Stimulated activated CD8-positive, alpha-beta memory T cell treated with anti-CD3 and anti-CD28 coated beads, Interleukin-15, amount 100 ng/mL, for 4 hours (primary cell): ENCODE measurements at places on chromosomes 16 and 17.
A peak's percentile ranks its signal among the peaks of the same experiment; 100 is the strongest.

DNA sequence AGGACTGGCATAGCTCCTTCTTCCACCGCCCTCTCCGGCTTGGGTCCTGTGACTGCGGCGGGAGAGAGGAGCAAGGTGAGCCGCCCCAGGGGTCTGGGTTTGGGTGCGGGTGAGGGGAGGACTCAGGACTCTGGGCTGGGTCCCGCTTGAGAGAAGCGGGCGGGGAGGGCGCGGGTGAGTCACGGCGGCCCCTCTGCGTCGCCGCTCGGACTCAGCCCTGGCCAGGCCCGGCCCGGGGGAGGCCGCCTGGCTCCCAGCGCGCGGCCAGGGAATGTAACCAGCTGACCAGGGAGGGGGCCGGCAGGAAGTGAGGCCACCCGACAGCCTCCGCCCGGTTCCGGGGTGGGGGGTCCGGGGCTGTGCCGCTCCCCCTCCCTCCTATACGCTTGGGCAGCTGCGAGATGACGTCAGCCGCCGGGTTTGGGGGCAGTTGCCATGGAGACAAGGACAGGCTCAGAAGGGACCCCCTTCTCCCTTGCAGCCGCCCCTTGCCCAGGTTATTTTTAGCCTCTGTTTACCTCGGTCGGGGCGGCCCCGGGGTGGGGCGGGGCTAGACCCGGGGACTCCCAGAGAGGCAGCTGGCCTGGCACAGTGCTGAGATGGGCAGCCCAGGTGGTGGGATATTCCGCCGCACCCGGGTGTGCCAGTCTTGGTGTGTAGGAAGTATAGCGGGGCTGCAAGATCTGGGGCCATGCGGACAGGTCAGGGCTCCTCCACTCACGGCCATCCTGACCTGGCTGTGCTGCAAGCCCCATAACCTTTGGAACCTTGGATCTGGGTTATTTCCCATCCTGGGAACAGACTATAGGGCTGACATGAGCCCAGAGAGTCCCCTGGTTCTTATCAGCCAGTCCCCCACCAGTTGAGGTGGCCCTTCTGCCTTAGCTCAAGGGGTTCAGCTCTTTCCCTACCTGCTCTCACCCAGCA lies 1.6 kb downstream of the RIPOR1 start:
- no peak for DNase-seq

DNA sequence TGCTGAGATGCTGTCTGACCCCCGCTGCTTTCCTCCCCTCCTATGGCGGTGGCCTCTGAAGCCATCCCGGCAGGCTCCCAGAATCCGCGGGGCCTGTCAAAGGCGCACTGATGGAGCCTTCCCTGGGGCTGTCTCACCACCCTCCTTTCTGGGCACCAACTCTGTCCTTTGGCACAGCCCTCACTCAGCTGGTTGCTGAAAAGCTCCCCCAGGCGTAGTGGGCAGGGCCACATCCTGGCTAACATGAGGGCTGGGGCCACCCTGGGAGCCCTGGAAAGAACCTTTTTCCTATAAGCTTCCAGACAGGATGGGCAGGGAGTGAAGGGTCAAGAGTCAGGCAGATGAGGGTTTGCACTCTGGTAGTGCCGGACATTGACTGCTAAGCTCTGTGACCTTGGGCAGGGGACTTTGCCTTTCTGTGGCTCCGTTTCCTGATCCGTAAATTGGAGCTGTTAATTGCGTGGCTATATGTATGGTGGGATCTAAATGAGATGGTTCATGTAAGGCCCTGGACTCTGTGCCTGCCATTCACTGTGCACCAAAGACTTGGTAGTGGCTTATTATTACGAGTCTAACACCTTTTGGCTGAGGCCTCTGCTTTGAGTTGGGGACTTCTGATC lies 27.6 kb upstream of the LASP1NB start:
- no peak for DNase-seq

DNA sequence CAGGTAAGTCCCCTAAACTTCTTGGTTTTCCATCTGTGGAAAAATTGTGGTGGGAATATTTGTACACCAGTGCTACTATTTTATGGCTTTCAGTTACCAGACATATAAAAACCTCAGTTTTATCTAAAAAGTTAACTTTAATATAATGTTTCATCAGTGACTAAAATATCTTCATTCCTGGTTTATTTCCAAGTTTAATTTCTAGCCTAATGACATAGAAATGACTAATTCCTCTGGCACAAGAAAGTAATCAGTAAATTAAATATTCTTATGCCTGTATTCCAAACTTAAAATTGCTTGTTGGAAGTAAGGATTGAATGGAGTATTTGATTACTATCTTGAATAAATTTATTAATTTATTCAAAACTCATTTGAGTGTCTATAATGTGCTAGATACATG lies 757.0 kb downstream of the CDH11 start:
- no peak for DNase-seq

DNA sequence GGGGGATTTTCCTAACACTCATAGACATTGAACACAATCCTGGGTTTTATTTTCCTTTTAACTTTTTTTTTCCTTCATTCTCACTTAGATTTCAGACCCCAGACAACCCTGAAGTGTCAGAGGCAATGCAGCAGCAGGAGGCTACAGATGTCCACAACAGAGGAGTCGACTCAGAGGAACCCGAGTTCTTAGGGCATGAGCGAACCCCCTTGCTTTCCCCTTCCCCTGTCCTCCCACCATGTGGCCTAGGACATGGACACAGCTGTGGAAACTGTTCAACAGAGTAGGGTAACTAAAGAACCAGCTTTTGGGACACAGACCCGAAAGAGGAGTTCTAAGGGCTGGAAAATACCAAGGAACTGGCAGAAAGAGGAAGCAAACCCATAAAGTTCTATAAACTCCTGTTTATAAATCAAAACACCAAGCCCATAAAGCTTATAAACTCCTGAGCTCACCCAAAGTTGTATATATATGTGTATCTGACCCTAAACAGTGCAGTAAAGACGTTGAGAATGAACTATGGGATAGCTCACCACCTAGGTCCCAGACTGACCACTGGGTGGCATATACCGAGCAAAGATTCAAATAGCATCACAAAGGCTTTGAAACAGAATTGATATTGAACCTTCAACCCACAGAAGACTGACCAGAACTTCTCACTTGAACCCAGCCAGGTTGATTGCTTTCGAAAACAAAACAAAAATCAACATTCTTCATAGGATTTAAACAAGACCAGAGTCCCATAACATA lies 33.9 kb downstream of the CMTM4 start:
- DNase-seq: no peak

- no peak for DNase-seq
Measured at GRCh38 chr16:67086822-67087221, 22.9 kb upstream of the PHAF1 start.

- no peak for DNase-seq
Measured at GRCh38 chr17:31738996-31739699, 119.9 kb downstream of the COPRS start.

- peak; percentile 72 for DNase-seq
Measured at GRCh38 chr17:17663160-17664063, 17.8 kb upstream of the RAI1 start.

DNA sequence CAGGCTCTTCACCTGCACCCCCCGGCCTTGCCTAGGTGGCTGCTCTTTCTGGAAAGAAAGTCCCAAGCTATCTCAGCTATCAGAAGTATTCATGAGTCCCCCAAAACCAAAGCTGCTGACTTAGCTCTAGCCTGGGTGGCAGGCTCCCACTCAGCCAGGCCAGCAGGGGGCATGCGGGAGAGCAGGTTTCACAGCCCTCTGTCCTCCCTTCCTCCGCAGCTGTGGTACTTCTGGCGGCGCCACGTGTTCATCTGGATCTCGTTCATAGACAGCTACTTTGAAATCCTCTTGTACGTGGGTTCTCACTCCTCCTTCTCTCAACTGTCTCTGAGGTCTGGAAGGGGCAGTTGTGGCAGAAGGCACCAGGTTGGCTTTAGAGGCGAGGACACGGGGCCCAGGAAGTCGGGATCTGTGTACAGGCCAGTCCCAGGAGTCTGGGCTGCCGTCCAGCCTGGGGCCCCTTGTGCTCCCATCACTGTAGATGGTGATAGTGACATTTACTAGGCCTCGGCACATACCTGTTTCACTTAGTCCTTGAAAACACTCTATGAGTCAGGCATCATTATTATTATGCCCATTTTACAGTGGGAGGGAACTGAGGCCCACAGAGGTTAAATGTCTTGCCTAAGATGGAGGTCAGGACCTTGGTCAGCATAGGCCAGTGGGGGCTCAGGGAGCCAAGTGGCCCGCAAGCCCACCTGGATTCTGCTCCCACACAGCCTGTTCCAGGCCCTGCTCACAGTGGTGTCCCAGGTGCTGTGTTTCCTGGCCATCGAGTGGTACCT lies 12.9 kb downstream of the TRPV2 start:
- DNase-seq: no peak

DNA sequence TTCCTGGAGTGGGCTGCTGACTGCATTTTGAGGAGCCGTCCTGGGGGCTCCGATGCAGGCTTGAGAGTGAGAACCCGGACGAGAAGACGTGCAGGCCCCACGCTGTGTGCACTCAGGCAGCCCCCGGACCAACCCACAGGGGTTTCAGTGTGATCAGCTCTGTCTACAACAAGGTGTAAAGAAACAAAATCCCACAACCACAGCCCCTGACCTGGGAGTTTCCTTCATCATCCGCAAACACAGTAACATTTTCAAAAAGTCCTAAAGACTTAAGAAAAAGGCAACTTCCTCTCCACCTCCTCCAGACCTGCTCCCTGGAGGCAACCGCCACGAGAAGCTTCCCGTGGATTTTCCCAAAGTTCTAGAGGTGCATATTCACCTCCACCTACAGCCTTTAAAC lies 15.4 kb upstream of the MEAK7 start:
- DNase-seq: no peak

DNA sequence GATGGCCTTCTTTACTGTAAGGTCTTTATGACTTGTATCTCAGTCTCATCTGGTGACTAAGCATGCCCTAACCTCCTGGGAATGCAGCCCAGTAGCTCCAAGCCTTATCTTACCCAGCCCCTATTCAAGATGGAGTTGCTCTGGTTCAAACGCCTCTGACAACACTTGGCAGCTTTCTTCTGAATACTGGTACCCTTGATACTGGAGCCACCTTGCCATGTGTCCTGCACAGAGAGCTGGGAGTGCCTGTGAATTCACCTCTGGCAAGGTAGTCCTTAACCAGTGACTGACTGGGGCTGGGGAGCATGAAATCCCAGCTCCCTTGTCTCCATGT lies 17.2 kb downstream of the NUDT7 start:
- DNase-seq: no peak
